ENCODE measurements at places on chromosomes 13 and 19. TPM values are rescaled to one million over a fixed set of nuclear protein-coding genes. Genes with fewer than 3 reads are reported as not detected.

- no peaks in the 10 kb centered on the region for H3K36me3 ChIP-seq
- peak within 1 kb of the TSS; percentile 98 for H3K27ac ChIP-seq
- peak; percentile 85 for DNase-seq
- peak within 1 kb of the TSS; percentile 95 for H3K4me3 ChIP-seq
- no peaks in the 10 kb centered on the region for H3K4me1 ChIP-seq
- no peaks in the 10 kb centered on the region for H3K27me3 ChIP-seq
These were observed at the start of gene TEAD2 for GRCh38 chr19:49362048-49362928. TSS of gene TEAD2 (minus strand) at chr19:49362416. CDS start at chr19:49360075, 2,341 bp downstream.

- H3K27me3 ChIP-seq, result no peaks in the 10 kb centered on the region
- DNase-seq, result no peak
- no peak overlapping the region for H3K27ac ChIP-seq
- no peak overlapping the region for H3K4me3 ChIP-seq
These were observed 9.2 kb downstream of the UBE2S start for GRCh38 chr19:55398200-55398925.

- H3K27me3 ChIP-seq, result peaks cover 95% of the 10 kb centered on the region
- no peak overlapping the region for H3K4me3 ChIP-seq
- DNase-seq, result peak; percentile 55
- H3K4me1 ChIP-seq, result peaks cover 18% of the 10 kb centered on the region
- no peaks in the 10 kb centered on the region for H3K36me3 ChIP-seq
- H3K27ac ChIP-seq, result no peak overlapping the region
These were observed 2.1 kb downstream of the POU4F1 start for GRCh38 chr13:78601124-78601873.

DNA sequence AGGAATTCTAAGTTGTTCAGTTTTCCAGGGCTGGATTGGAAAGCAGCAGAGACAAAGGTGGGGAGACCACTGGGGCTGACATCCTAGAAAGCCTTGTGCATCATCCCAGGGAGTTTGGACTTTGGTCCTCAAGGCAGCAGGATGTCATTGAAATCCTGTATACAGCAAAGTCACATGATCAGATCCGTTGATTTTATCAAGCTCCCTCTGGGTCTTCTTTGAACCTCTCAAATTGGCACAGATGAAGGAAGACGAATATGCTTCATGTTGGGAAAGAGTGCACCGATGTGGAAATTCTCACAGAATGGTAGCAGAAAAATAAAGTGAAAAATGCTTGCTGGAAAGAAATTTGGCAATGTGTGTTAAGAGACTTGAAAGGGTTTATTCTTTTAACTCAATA, 149.8 kb upstream of the TMTC4 start:
- H3K27ac ChIP-seq, result no peak overlapping the region
- DNase-seq, result no peak
- H3K4me1 ChIP-seq, result no peaks in the 10 kb centered on the region
- no peaks in the 10 kb centered on the region for H3K36me3 ChIP-seq

The ZNF536 gene
- 6.5 TPM for total RNA-seq

The CPB2 gene
- 54.6 TPM for total RNA-seq

The KLK3 gene
- not detected for total RNA-seq
